Right forelimb (tissue), 1 donor: ENCODE measurements at places on chromosomes 13 and 19.
A peak's percentile ranks its signal among the peaks of the same experiment; 100 is the strongest.

GRCh38 chr13:20272588-20273171 is 40.6 kb upstream of the GJB6 start:
- DNase-seq = no peak

- no peak for DNase-seq
These were observed 34.4 kb upstream of the ZNF835 start for GRCh38 chr19:56705939-56706338.

DNA sequence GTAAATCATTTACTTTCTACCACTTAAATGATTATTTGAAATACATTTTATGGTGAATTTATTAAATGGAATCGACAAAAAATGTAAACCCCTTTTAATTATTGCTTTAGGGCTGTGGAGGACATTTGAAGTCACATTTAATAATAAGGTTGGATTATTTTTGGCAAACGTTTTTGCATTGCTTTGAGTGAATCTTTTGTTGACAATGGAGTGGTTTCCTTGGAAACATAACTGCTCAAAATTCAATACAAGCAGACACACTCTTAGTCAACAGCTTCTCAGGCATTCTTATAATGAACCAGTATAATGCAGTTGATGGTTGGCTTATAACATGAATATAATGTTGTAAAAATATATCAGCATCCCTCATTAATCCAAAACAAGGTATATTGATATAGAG is 104.7 kb downstream of the DCLK1 start:
- DNase-seq = no peak

DNA sequence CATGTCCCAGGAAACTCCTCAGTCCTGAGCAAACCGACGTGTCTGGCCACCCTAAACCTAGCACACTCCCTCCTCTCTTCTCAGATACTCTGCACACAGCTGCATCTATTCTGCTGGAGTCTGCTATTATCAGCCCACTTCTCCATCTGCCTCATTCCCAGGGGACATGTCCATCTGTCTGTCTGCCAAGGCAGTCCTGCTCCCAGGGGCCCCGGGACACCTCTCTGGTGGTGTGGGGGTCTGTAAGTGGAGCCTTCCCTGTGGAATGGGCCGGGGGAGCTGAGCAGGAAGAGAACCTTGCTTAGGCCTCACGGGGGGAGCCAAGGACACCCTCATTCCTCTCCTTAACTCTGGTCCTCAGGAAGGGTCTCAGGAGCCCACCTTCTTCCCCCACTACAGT is 72.7 kb downstream of the ERICH6B start:
- no peak for DNase-seq

DNA sequence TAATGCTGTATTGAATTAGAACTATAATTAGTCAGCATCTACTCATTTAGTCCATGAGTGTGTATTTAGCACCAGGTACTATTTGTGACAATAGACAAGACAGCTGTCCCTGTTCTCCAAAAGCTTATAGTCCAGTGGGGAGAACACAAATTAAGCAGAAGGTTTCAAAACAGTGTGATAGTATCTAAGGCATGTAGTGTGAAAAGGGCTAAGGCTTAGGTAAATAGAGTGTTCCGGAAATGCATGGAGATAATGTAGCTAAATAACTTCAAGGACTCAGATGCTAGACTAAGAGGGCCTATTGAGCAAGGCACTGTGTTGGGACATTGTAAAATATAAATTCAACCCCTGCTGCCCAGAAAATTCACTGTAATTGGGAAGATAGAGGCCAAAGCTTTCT is 144.1 kb upstream of the MIR17HG start:
- no peak for DNase-seq

- no peak for DNase-seq
These were observed 68.6 kb upstream of the MIR17HG start for GRCh38 chr13:91278888-91279287.

DNA sequence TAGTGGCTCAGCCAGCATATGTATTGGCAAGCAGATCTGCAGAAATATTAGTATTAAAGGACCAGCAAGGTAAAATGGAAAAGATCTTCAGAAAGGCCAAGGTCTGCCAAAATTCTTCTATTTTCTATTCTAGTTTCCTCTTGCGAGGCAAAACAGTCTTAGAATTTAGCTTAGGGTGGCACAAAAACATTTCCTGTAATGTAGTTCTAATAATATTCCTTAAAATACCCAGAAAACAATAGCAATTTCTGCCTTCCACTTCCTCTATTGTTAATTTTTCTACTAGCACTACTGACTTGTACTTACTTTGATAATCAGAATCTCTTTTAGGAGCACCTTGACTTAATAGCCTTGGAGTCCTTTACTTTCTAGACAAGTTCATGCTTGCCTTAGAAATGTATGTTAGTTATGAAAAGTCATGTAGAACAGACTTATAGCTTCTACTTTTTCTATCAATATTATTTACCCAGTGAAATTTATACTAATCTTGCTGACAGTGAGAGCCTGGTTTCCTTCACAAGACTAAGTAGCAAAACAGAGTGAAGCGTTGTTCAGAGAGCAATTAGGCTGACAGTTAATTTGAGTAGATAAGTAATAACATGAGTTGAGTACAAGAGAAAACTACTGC is 23.9 kb upstream of the LPAR6 start:
- DNase-seq = no peak

DNA sequence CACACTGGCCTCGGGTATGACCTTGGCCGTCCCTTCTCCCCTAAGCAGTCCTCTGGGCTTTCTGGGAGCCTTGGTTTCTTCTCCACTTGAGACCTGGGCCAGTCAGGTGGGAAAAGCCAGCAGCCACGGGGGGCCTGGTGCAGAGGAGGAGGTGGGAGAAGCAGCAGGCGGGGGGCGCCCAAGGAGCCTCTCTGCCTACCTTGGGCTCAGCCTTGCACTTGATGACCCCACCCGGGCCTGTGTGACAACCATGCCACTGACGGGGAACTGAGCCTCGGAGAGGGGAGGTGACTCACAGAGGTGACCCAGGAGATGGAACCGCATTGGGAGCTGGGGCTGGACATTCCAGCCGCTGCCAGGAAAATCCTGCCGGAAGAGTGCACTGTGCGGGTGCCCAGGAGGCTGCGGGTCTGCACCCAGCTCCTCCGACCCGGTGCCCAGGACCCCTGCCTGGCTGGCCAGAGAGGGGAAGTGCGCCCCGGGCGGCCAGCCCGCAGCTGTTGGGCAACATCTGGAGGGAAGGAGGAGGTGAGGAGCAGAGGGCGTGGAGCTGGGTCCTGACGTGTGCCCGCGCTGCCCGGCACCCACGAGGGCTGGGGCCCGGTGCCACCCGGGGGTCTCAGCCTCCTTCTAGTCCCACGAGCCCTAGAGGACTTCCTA is 23.4 kb upstream of the SLC7A10 start:
- DNase-seq = no peak

GRCh38 chr19:42129399-42130253 is 2.6 kb downstream of the POU2F2 start:
- peak; percentile 59 for DNase-seq

DNA sequence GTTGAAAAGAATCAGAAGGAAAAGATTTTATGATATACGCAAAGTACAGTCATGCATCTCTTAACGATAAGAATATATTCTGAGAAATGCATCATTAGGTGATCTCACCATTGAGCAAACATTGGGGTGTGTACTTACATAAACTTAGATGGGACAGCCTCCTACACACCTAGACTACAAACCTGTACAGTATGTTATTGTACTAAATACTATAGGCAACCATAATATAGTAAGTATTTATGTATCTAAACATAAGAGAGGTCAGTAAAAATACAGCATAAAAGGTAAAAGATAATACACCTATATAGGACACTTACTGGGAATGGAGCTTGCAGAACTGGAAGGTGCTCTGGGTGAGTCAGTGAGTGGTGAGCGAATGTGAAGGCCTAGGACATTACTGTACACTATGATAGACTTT is 254.6 kb downstream of the SPRY2 start:
- no peak for DNase-seq

DNA sequence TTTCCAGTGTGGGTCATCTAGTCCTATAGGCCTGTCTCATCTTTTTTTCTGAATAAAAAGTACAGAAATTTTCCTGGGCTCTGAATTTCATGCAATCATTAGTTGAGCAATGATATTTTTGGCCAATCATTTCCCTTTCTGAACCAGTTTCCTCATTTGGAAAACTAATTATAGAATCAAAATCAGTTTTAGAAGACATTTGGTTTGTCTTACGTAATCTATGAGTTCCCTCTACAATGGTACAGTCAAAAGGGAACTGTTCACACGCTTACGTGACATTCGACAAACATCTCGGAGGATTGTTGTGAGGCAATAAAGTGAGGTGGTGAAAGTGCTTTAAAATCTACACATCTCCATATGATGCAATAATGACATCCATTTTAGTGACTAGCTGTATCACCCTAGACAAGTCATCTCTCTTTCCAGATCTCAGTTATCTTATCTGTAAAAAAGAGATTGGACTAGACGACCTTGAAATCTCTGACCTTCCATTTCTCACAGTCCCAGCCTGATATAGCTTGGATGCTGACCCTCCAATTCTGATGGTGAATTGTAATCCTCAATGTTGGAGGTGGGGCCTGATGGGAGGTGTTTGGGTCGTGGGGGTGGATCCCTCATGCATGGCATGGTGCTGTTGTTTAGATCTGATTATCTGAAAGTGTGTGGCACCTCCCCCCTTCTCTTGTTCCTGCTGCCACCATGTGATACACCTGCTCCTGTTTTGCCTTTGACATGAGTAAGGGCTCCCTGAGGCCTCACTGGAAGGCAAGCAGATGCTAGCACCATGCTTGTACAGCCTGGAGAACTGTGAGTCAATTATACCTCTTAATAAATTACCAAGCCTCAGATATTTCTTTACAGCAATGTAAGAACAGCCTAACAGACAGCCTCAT is 26.7 kb downstream of the FLT1 start:
- DNase-seq = no peak

DNA sequence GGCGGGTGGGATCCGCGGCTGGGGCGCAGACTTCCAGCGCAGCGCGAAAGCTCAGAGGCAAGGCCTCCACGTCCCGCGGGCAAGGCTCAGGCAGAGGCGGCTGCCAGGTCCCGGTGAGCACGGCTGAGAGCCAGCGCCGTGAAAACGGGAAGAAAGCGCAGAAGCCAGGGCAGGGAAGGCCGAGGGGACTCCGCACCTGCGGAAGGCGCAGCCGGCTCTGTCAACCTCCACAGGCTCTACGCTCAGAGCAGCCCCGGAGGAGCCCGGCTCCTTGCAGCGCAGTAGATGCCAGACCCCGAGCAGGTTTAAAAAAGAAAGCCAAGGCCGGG is 131.0 kb downstream of the RNF17 start:
- DNase-seq = no peak

- no peak for DNase-seq
These were observed 21.8 kb downstream of the ZNF77 start for GRCh38 chr19:2922987-2923386.

- no peak for DNase-seq
These were observed 255.0 kb upstream of the SLITRK1 start for GRCh38 chr13:84137292-84137691.

DNA sequence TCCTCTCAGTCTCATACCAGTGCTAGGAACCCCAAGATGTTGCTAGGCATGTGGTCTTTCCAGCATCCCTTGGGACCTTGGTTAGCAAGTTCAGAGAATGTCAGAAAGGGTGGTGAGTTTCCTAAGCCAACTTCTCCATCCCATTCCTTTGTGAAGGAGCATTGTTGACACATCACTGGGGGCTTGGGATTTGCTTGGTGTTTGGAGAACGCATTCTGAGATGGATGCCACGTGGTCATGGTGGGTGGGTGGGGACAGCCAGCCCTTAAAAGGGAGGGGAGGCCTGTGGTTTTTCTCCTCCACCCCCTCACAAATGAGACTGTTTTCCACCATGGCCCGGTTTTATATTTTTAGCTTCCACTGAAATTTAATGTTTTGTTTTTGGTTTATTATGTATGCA is 83.3 kb upstream of the ZNF536 start:
- no peak for DNase-seq

DNA sequence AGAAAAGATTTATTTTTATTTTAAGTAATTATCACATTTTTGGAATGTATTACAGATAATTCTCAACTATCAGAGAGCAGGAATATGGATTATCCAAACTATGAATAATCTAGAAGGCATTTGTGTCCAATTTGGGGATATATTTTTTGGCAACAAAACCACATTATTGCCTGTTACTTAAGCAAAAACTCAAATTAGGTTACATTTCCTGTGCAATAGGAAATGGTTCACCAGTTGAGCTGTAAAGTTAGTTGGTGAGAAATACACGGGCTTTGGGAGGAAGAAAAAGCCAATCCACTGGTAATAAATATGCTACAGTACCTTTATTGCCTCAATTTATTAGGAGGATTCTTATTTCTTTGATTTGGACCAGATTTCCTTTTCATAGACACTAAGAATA is 1075.2 kb downstream of the PCDH9 start:
- DNase-seq = no peak

DNA sequence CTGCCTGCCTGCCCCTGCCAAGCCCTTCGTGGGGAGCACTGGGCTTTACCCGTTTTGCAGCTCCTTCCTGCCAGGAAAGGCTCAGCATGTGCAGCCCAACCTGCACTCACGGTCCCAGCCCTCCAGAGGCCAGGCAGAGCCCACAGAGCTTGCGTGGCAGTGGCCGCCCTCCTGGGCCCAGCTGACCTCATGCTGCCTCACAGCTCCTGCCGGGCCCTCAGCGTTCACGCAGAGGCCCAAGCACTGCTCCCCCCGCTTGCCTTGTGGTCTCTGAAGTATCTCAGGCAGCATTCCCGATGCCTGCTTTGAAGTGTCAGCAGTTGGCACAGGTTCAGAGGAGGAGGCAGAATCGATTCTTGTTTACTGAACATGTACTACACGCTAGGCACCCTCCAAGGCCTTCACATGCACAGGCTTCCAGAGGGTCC is 32.5 kb downstream of the CAPN12 start:
- DNase-seq = no peak

GRCh38 chr13:102774214-102774568 is 605 bp upstream of the TEX30 start:
- DNase-seq = no peak

DNA sequence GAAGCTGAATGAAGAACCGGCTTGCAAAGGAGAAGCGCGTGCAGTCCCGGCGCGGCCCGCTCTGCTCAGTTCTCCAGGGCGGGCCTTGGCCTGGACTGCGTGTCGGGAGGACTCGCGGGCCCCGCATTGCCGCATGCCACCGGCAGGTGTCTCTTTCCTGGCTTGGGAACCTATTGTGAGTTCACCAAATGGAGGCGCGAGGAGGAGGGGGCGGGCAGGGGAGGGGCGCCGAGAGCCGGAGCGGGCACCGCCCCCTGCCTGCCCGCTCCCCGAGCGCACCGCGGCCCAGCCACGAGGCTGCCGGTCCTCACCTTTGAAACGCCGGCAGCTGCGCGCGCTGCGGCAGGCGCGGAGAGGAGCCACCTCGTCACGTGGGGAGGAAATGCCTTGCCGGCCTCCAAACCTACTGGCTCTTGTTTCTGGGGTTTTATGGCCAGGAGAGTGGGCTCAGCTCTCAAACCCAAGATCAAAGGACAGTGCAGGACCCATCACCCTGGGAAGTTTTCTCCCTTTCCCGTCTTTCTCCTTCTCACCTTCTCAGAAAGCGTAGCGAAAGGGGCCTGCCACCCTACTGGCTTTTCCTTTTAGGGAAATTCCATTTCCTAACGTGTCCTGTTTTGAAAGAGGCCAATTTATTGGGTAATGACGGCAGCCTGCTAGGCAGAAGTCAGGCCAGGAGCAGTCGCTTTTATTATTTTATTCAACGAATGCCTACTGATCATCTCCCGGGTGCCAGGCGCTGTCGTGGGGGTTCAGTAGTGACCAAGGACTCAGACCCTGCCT is 13.8 kb upstream of the UBE2L5 start:
- peak; percentile 96 for DNase-seq
